Breast epithelium (tissue), 4 donors: ENCODE measurements at places on chromosomes 16 and 17. TPM values are rescaled to one million over a fixed set of nuclear protein-coding genes. Genes with fewer than 3 reads are reported as not detected.

DNA sequence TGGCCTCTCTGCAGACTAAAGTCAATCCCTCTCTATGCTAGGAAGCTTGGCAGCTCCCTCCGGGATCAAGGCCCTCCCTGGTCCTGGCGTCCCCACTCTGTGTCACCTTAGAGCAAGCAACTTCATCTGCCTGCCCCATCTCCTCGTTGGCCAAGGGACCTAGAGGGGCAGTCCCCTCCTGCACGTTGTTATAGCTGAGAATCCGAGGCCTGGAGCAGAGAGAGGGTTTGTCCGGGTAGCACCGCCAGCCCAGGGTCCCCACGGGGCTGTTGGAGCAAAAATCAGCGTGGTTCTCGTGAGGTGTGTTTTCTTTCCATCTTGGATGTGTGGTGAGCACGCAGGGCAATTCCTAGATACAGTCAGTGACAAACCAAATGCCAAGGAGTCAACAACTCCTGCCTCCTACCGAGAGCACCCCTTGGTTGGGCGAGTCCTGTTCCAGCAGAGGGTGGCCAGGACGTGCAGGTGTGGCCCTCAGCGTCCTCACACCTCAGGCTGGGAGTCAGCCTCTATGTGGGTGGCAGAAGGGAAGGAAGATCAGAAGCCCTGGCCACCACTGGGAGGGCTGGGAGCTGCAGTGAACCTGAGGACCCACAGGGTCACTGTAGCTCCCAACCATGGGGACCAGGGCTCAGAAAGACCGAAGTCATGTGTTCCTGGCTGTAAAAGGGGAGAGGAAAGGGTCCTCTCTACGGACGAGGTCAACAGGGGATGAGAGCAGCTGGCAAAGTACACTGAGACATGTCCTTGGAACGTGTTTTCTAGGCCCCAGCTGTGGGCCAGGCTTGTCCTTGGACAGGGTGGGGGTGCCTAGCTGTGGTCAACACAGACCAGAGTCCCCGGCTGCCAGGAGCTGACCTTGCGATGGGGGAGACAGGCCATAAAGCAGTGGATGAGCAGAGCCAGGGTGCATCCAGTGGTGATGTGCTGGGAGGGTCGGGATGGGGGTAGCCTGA, 85.6 kb upstream of the CIBAR2 start:
- no peak for DNase-seq
- H3K4me1 ChIP-seq = peaks cover under 1% of the 10 kb centered on the region

- H3K36me3 ChIP-seq = no peaks in the 10 kb centered on the region
- no peak overlapping the region for H3K27ac ChIP-seq
- no peak overlapping the region for H3K4me3 ChIP-seq
- DNase-seq = no peak
Observed at GRCh38 chr16:85935391-85935973, 36.5 kb downstream of the IRF8 start.

The SBK1 gene
- 1.3 TPM for total RNA-seq

GRCh38 chr16:30409125-30410060, 2.0 kb downstream of the ZNF771 start:
- H3K4me1 ChIP-seq = no peaks in the 10 kb centered on the region
- H3K4me3 ChIP-seq = peak overlapping the region; percentile 30
- H3K27ac ChIP-seq = peak overlapping the region; percentile 17
- no peaks in the 10 kb centered on the region for H3K36me3 ChIP-seq

The ABCC11 gene
- 5.4 TPM for total RNA-seq

DNA sequence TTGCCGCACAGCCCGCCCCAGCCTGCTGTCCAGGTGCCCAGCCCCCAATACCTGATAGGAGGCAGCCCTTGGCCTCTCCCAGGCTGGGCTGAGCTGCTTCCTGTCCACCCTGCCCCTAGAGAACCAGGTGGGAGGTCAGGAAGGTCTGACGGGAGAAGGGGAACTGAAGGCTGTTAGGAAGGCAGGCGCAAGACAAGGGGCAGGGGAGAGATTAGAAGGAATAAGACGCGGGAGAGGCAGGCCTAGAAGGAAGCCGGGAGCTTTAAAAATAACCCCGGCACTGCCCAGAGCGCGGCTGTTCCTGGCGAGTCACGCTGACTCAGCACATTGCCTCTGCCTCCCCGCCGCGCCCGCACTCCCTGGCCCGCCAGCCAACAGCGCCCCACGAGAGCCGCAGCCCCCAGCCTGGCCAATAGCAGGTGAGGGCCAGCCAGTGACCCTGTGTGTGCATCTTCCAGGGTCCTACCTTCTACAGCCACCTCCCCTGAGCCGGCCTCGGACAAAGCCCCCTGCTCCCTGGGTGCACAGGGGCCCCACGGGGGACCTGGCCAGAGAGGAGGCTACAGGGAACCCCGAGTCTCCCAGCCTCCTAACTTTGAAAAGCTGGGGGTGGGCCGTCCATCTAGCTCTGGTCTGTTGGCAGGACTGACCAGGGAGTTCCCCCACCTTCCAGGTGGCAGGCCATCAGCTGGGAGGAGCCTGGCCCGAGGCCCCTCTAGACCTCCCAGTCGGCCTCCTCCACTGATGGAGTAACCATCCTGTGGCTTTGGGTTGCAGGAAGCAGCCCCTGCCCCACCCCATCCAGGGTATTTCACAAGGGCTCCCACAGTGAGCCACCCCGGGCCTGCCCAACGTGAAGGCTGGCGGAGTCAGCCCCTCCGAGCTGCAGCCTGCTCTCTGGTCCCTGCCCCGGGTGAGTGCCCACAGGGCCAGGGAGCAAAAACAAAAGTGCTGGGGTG, 4.0 kb downstream of the MAFG start:
- H3K27ac ChIP-seq = peak overlapping the region; percentile 23
- no peak for DNase-seq
- H3K4me1 ChIP-seq = peaks cover 11% of the 10 kb centered on the region
- peak overlapping the region; percentile 52 for H3K4me3 ChIP-seq

- DNase-seq = no peak
- H3K27ac ChIP-seq = peak overlapping the region; percentile 62
- no peak overlapping the region for H3K4me3 ChIP-seq
- H3K27me3 ChIP-seq = no peaks in the 10 kb centered on the region
Observed at GRCh38 chr17:19249681-19250080, 12.5 kb downstream of the EPN2 start.

- H3K27me3 ChIP-seq = no peaks in the 10 kb centered on the region
- no peaks in the 10 kb centered on the region for H3K4me1 ChIP-seq
- H3K36me3 ChIP-seq = no peaks in the 10 kb centered on the region
- H3K4me3 ChIP-seq = no peak overlapping the region
Observed at GRCh38 chr17:80124351-80124981, 22.5 kb downstream of the EIF4A3 start.
